ENCODE measurements at places on chromosomes 1 and 21.

- H3K27ac ChIP-seq, result no peak overlapping the region
- H3K4me1 ChIP-seq, result no peaks in the 10 kb centered on the region
Observed at GRCh38 chr1:119115311-119115710, 25.1 kb downstream of the WARS2 start.

GRCh38 chr1:91148641-91149069, 126.8 kb upstream of the ZNF644 start:
- no peak overlapping the region for H3K4me3 ChIP-seq
- H3K27ac ChIP-seq, result no peak overlapping the region
- no peaks in the 10 kb centered on the region for H3K27me3 ChIP-seq
- no peaks in the 10 kb centered on the region for H3K36me3 ChIP-seq

DNA sequence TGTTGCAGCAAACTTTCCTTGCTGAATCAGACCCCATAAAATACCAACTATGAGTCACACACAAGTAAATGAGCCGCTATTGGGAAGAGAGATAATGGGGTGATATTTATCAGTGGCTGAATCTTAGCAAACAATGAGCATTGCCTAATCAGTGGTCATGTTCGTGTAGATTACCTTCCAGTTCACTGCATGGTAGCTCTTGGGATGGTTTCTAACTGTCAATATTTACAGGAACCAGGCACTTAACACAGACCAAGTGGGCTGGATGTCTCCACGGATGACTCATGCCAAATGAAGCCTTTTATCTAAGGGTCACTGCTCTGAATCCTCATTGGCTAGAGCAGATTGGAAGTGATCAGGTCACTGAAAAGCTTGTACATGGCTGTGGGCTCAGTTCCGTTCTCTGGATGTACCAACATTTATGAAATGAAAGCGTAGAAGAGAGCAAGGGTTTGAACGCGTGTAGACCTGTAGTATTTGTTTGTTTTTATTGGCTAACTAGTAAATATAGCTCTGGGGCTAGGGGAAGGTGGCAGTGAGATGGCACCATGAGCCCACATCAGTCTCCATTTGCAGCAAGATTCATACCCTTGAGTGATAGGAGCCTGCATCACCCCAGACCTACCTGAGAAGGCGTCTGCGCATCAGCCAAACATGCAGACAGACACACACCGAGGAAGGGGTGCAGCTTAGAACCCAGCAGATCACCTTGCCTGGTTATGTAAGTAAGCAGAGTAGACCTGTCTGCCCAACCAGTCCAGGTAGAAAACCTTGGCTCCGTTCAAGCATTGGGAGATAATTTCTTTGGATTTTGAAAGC, 153.3 kb downstream of the TOMM20 start:
- H3K4me3 ChIP-seq, result no peak overlapping the region
- H3K27me3 ChIP-seq, result no peaks in the 10 kb centered on the region
- peak overlapping the region; percentile 93 for H3K27ac ChIP-seq
- peak; percentile 79 for DNase-seq
- no peaks in the 10 kb centered on the region for H3K36me3 ChIP-seq

DNA sequence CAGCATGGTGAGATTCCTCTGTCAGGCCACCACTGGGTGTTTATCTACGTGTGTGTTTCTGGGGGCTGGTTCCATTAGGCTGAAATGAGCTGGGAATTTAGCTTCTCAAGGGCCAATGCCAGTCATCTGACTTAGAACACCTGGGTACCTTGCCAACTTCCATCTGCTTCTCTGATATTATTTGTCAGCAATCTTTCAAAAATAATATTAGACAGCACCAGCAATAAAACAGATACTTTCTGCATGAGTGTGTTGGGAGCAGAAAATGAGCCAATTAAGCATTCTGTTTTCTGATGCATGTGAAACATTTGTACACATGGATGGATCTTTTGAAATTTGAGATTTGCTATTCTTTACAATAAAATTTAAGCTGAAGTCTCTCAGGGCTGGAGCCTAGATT, 124.1 kb downstream of the RYR2 start:
- H3K36me3 ChIP-seq, result no peaks in the 10 kb centered on the region
- no peaks in the 10 kb centered on the region for H3K27me3 ChIP-seq
- no peak for DNase-seq
- H3K4me1 ChIP-seq, result no peaks in the 10 kb centered on the region
- H3K27ac ChIP-seq, result no peak overlapping the region

- no peak overlapping the region for H3K27ac ChIP-seq
- DNase-seq, result no peak
- H3K36me3 ChIP-seq, result no peaks in the 10 kb centered on the region
- no peak overlapping the region for H3K4me3 ChIP-seq
- H3K27me3 ChIP-seq, result no peaks in the 10 kb centered on the region
Observed at GRCh38 chr21:45519182-45519581, 23.1 kb downstream of the SLC19A1 start.

DNA sequence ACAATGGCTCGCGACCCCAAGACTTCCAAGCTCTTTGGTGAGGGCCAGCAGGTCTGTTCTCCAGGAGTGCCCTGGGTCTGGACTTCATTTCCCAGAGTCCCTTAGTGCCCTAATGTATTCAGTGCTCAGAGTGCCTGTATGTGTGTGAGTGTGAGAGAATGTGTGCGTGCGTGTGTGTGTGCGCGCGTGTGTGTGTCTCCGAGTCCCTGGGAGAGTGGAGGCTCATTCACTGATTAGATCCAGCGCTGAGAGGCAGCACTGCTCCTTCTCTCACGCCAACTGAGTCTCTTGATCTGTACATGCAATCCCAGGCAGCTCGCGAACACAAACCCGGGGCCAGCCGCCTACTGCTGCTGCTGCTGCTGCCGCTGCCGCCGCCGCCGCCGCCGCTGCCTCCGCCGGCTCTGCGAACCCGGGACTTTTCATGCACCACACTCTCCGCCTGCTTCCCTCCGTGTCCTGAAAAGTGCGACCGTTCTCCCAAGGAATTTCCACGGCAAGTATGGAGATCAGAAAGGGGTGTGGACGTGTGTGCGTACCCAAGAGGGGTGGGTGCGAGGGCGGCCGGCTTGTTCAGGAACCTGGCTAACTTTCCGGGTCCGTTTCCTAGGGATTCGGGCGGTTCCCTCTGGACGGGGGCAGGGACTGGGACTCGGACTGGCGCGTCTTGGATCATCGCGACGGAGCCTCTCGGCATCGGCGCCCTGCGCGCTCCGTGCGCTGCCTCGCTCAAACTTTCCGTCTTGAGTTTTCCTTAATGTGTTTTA, at the start of gene RNF220:
RNF220 (plus strand) TSS at position 225 of the 767 bp plus-strand sequence.
- no peak within 1 kb of the TSS for H3K27ac ChIP-seq
- peaks cover 36% of the 10 kb centered on the region for H3K4me1 ChIP-seq
- H3K27me3 ChIP-seq, result no peaks in the 10 kb centered on the region
- peak within 1 kb of the TSS; percentile 50 for H3K4me3 ChIP-seq
- peak; percentile 59 for DNase-seq
- H3K36me3 ChIP-seq, result no peaks in the 10 kb centered on the region

GRCh38 chr1:208201229-208201628, 43.0 kb downstream of the PLXNA2 start:
- H3K27ac ChIP-seq, result peak overlapping the region; percentile 77
- DNase-seq, result peak; percentile 92
- no peaks in the 10 kb centered on the region for H3K36me3 ChIP-seq
- no peak overlapping the region for H3K4me3 ChIP-seq

DNA sequence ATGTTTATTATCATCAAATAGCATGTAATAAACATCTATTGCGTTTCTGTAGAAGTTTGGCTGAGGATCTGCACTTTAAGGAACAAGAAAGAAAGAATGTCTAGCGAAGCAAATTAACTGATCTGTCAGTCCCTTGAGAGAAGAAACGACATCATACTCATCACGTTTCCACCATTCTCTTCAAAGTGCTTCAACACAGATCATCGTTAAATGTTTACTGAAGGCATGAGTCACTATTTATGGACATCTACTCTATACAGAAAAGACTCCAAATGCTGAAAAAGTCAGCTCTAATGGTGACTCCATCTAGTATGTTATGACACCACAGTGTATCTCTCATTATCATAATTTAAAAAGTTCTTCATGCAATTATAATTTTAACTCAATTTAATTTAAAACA, 369.1 kb downstream of the RGS7 start:
- no peaks in the 10 kb centered on the region for H3K36me3 ChIP-seq
- H3K4me1 ChIP-seq, result no peaks in the 10 kb centered on the region
- DNase-seq, result no peak
- H3K27me3 ChIP-seq, result no peaks in the 10 kb centered on the region

GRCh38 chr1:153538315-153538821, 2.4 kb downstream of the S100A5 start:
- no peaks in the 10 kb centered on the region for H3K27me3 ChIP-seq
- peaks cover 16% of the 10 kb centered on the region for H3K4me1 ChIP-seq
- no peak overlapping the region for H3K4me3 ChIP-seq
- H3K36me3 ChIP-seq, result no peaks in the 10 kb centered on the region
- H3K27ac ChIP-seq, result peak overlapping the region; percentile 99

GRCh38 chr1:40385437-40386358, 12.2 kb downstream of the SMAP2 start:
- H3K27ac ChIP-seq, result peak overlapping the region; percentile 92
- peak overlapping the region; percentile 9 for H3K4me3 ChIP-seq
- H3K4me1 ChIP-seq, result no peaks in the 10 kb centered on the region
- no peaks in the 10 kb centered on the region for H3K27me3 ChIP-seq
- peak; percentile 84 for DNase-seq

GRCh38 chr1:74246315-74246714, 11.1 kb downstream of the TNNI3K start:
- no peaks in the 10 kb centered on the region for H3K36me3 ChIP-seq
- no peaks in the 10 kb centered on the region for H3K4me1 ChIP-seq
- H3K4me3 ChIP-seq, result no peak overlapping the region
- H3K27me3 ChIP-seq, result no peaks in the 10 kb centered on the region
- no peak for DNase-seq

- H3K27me3 ChIP-seq, result no peaks in the 10 kb centered on the region
- no peaks in the 10 kb centered on the region for H3K36me3 ChIP-seq
- H3K27ac ChIP-seq, result peak overlapping the region; percentile 89
- peak; percentile 80 for DNase-seq
Observed at GRCh38 chr1:113758631-113759332, 504 bp downstream of the PHTF1 start.

- H3K4me3 ChIP-seq, result no peak overlapping the region
- no peak overlapping the region for H3K27ac ChIP-seq
- no peaks in the 10 kb centered on the region for H3K36me3 ChIP-seq
- DNase-seq, result no peak
Observed at GRCh38 chr1:1799716-1800115, 21.4 kb upstream of the NADK start.

DNA sequence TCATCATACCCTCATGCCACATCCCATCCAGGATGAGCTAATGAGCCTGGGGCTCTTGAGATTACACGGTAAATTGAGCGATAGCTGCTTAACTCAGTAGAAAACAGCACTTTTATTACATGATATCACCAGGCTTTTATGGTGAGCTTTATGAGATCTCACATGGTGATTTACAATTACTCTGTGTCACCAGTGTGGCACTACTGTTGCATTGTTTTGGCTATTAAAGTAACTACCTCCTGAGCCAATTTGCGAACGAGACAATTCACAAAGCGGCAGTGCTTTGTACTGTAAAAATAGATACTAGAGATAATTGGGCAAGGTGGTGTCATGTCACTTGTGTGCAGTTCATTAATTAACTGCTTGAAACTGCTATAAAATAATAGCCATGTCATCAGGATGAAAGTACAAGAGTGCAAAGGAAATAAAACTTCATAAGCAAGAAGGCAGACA, 767.7 kb upstream of the ADGRL2 start:
- H3K36me3 ChIP-seq, result no peaks in the 10 kb centered on the region
- H3K27me3 ChIP-seq, result no peaks in the 10 kb centered on the region
- no peak overlapping the region for H3K4me3 ChIP-seq
- no peak overlapping the region for H3K27ac ChIP-seq
- no peaks in the 10 kb centered on the region for H3K4me1 ChIP-seq

DNA sequence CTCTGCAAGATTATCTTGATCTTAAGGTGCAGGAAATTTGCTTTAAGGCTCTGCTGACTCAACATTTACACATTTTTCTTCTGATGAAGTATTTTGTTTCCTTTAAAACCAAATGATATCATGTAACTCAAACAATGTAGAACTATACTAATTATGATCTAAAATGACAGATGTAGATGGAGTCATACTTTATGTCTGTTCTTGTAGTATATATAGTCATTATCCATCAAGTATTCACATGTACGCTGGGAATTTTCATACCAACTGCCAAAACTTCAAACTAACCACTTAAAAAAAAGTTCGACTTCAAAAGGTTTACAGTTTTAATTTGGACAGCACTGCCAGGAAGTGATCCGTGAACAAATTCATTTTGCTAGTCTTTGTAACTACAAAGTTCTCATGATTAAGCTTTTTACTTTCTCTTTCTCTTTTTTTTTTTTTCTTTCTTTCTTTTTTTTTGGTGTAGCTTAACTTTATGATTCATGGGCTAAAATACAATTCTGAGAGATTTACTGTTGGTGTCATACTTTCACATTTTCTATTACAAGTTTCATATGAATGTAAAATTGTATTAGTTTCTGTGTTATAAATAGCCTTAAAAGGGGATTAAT, 509.0 kb upstream of the CXADR start:
- DNase-seq, result no peak
- H3K27me3 ChIP-seq, result no peaks in the 10 kb centered on the region
- H3K4me3 ChIP-seq, result no peak overlapping the region
- no peaks in the 10 kb centered on the region for H3K36me3 ChIP-seq
- no peaks in the 10 kb centered on the region for H3K4me1 ChIP-seq

DNA sequence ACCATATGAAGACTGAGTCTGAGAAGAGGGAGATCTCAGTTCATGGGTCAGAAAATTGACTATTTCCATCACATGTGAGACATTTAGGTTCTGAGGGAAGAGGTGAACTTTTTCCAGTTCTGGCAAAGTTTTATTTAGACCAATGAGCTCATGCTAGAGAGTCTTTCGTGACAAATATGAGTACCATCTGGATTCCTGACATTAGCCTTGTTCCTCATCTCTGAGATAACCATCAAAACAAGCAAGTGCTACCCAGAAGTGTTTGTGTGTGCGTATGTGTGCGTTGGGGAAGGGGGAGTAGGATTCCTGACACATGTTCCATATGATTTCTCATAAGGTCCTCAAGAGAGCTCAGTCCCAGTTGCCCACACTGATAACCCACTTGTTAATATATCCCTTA, 120.6 kb downstream of the FASLG start:
- H3K4me3 ChIP-seq, result no peak overlapping the region
- H3K4me1 ChIP-seq, result no peaks in the 10 kb centered on the region
- DNase-seq, result no peak
- H3K36me3 ChIP-seq, result no peaks in the 10 kb centered on the region

DNA sequence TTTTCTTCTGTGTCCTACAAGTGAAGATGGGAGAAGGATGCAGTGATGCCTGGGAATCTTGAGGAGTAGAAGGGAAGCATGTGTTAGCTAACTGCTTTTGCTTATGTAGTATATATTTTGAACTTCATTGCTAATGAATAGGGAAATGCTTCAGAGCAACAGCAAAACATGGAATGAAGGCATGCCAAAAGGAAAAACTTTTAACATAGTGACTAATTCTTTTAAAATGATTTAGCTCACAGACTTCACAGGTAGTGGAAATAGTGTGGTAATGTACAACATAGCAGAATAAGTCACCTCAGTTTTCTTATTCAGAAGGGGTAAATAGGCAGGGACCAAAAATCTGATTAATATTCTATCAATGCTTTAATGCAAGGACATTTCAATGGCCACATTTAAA, 95.5 kb downstream of the LYPLAL1 start:
- no peak overlapping the region for H3K4me3 ChIP-seq
- H3K27ac ChIP-seq, result no peak overlapping the region
- no peaks in the 10 kb centered on the region for H3K27me3 ChIP-seq
- no peak for DNase-seq
- H3K36me3 ChIP-seq, result no peaks in the 10 kb centered on the region
- no peaks in the 10 kb centered on the region for H3K4me1 ChIP-seq

GRCh38 chr1:156543066-156543465, 29.3 kb downstream of the IQGAP3 start:
- no peak for DNase-seq
- H3K4me3 ChIP-seq, result no peak overlapping the region
- no peak overlapping the region for H3K27ac ChIP-seq
- H3K36me3 ChIP-seq, result no peaks in the 10 kb centered on the region
- no peaks in the 10 kb centered on the region for H3K27me3 ChIP-seq
